ENCODE measurements at places on chromosomes 4 and X. TPM values are rescaled to one million over a fixed set of nuclear protein-coding genes. Genes with fewer than 3 reads are reported as not detected.

DNA sequence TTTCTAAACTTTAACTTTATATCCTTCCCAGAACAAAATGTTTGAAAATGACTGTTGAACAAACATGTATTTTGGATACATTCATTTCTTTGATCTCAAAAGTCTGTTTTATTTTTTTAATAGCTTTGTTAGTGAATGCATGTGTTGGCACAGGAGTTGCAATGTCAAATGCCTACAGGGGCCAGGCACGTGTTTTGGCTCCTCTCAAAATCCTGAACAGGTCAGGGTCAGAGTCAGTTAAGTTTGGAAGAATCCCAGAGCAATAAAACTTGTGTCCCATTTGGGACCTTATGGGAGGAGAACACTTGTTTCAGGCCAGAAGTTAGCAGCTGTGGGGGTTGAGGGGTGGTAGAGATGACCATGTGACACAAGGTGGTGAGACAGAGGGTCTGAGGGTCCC lies 29.0 kb upstream of the CCDC110 start:
- peak; percentile 68 for DNase-seq

- DNase-seq = no peak
Observed at GRCh38 chrX:129585691-129586090, 45.6 kb downstream of the OCRL start.

SMR3B gene
- not detected for total RNA-seq

DNA sequence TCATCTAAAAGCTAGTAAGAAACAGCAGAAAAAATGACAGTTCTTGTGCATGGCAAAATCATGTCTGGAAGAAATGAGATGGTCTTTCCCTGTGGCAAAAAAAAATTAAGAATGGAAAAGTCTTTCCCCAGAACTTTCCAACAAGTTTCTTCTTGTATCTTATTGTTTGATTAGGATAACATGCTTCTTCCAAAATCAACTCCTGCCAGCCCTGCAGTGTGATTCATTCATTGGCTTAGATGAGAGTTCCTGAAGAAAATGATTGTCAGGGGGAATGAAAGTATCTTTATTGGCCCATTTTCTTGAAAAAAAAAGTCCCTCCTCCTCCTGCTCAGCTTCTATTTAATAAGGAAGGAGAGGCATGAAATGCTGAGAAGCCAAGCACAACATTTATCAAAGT lies 407.7 kb downstream of the ARAP2 start:
- DNase-seq = no peak

TGIF2LX gene
- total RNA-seq = not detected

- DNase-seq = no peak
Observed at GRCh38 chrX:130952266-130953043, 49.4 kb upstream of the ENOX2 start.

DNA sequence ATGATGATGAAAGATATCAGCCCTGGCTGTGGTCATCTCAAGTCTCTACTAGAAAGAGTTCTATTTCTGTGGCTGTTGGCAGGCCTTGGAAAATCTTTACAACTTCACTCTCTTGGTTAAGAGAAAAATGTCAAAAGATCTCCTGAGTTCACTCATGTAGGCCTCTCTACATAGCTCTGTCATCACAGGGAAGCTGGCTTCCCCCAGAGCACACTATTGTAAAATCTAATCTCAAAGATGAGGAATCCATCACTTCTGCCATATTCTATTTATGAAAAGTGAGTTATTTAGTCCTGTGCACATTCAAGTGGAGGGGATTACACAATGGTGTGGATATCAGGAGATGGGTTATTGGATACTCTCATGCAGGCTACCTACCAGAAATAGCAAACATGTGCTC lies 388.4 kb upstream of the HS3ST1 start:
- DNase-seq = no peak

DNA sequence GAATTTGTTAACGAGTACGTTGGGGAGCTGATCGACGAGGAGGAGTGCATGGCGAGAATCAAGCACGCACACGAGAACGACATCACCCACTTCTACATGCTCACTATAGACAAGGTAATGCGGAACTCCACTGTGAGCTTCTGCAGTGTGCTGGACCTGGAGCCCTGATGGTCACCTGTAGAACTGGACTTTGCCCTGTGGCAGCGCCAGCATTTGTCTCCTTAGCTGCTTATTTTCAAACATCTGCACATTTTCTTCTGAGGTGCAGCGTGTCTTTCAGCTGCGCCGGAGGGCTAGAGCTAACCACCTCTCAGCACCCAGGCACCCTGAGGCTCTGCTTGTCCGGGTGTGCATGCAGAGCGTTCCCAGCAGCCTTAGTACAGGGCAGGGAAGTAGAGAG lies 47.7 kb downstream of the NELFA start:
- no peak for DNase-seq

DNA sequence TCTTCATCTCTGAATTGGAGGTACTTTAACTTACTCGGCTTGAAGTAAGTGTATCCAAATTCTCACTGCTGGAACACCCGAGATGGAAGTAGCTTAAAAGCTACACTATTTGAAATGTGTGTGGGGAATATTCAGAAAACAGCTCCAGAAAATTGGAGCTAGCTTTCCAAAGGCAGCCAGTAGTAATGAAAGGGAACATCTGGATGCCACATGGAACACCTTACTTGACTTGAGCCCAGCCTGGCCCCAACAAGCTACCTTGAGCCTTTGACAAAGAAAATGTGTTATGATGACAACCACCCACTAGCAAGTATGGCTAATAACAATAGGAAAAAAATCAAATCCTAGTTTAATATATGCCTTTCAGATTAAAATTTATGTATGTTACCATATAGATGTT lies 161.5 kb downstream of the PRDM5 start:
- DNase-seq = no peak

ANXA3 gene
- 2.1 TPM for total RNA-seq

DNA sequence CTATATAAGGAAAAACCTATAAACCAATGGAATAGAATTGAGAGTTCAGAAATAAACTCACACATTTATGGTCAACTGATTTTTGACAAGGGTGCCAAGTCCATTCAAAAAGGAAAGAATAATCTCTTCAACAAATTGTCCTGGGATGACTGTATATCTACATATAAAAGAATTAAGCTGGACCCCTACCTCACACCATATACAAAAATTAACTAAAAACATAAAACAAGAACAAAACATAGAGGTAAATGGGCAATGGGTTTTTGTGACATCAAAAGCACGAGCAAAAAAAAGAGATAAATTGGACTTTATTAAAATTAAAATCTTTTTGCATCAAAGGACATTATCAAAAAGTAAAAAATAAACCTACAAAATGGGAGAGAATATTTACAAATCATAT lies 15.5 kb upstream of the EXOC1 start:
- DNase-seq = no peak

DNA sequence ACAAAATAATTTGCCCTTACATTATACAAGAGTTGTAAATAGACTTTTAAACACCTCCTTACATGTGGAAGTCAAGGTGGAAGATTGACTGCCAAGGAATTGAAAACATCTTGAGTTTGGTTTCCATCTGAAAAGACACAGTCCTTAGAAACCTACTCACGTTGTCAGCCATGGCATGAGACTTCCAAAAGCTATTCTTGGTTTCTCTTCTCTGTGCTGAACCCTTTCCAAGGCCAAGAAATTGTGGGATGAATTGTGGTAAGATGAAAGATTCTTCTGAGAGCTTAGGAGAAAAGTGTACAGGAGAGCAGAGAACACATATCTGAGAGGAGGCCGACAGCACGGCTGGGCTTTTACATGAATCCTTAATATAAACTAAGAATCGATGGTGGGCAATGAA lies 370.0 kb downstream of the FBXW7 start:
- DNase-seq = no peak

DNA sequence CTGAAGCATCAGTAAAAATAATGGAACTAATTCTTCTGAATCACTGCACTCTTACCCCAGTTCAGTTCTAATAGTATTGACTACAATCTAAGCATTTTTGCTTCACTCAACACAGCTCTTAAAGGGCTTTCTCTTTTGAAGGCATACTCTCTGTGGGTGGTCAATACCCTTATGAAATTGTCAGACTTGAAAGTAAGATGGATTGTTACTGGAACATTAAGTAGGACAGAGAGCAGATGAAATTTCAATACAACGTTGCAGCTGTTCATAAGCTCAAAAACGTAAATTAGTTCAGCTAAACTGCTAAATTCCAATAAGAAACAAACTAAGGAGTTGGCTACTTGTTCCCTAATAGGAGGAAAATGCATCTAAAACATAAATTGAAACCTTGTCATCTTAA lies 352.3 kb upstream of the TENM3 start:
- DNase-seq = no peak

DNA sequence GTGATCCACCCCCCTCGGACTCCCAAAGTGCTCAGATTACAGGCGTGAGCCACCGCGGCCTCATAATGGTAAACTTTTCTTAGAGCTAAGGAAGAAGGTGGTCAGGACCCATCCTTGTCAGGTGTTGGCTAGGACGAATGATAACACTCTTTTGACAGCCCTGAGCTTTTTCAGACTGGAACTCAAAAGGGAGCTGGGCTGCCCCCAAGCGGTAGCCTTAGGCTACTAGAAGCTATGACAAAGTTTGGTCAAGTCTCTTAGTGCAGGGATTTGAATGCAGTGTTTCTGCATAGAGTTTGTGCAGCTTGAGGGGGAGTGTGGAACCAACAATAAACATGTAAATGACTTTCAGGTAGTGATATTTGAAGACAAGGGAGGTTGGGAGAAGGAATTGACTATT lies 11.8 kb upstream of the HSD17B10 start:
- DNase-seq = no peak

- peak; percentile 50 for DNase-seq
Observed at GRCh38 chr4:129362691-129363274, 266.8 kb downstream of the C4orf33 start.

VCX2 gene
- not detected for total RNA-seq

DNA sequence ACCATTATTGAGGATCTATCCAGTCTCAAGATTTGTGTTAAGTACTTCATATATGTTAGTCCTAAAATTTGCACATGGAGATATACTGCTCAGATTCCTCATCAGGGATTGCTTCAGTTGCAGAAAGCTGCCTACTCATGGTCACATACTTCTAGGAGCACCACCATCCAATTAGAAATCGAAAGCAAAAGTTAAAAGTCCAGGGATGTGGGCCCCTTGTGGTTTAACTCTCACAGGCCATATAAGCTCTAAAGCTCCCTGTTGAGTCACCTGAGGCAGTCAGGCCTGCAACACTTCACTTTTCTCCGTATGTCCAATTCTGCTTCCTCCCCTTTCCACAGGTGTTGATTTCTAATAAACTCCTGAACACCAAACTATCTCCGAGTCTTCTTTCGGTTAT lies 84.2 kb downstream of the CNOT6L start:
- no peak for DNase-seq

PARM1 gene
- 1.2 TPM for total RNA-seq

All from right lobe of liver (tissue), 6 donors.